ENCODE measurements at places on chromosomes 5 and 9.

- no peak for DNase-seq
Observed at GRCh38 chr5:97006454-97007060, 70.7 kb downstream of the LNPEP start.

DNA sequence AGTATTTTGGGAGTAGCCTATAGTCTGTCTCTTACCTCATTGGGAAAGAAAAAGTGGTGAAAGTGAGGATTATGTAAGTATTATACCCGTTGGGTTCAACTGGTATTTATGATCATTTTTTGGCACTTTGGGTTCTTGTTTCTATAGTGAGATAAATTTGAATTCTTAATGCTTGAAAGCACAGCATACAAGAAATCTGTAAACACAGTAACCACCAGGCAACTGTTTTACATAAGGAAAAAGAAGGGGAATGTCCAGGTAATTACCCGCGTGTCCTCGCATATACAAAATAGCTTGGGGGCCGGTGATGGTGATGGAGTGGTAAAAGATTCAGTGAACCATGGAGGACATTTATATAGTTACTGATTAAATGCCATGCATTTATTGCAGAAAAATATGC is 60.5 kb downstream of the BASP1 start:
- DNase-seq = no peak

- DNase-seq = no peak
Observed at GRCh38 chr5:73067213-73067612, 53.2 kb upstream of the TMEM171 start.

- no peak for DNase-seq
Observed at GRCh38 chr5:36447776-36448175, 146.1 kb upstream of the RANBP3L start.

DNA sequence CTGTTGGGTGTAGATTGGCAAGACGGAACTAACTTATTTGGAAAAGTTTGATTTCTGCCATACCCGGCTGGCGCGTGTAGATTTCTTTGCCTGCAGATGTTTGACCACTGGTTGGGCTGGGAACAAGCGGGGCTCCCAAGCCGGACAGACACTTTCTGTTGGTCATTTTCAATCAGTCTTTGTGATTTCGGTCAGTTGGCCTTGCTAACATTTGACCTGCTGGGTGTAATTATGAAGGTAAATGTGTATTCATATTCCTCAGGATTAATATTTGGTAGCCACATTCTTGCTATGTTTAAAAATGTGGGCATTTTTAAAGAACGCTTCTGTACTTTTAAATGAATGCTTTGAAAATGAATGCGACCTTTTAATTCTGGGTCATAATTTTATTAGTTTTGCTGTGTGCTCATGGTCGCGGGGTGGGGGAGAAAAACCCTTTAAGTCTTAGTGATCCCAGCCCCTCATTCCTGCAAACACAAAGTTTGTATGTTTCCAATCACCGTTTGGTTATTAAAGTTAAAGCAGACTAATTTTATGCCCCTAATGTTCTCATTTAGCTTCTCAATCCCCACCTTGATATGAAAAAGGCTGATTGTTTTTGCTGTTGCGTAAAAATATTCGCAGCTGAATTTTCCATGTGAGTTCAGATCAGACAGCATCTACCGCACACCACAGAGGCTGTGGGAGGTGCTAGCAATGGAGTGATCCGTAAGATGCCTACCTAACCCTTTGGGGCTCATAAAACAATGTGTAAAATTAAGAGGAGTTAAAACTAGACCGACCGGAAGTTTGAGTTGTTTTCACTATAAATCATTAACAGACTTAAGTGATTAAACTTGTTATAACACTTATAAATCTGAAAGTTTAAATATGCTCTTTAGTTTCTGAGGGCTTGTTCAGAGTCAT is 1.5 kb downstream of the RASGRF2 start:
- DNase-seq = no peak

- no peak for DNase-seq
Observed at GRCh38 chr5:59608745-59609144, 284.8 kb downstream of the PDE4D start.

DNA sequence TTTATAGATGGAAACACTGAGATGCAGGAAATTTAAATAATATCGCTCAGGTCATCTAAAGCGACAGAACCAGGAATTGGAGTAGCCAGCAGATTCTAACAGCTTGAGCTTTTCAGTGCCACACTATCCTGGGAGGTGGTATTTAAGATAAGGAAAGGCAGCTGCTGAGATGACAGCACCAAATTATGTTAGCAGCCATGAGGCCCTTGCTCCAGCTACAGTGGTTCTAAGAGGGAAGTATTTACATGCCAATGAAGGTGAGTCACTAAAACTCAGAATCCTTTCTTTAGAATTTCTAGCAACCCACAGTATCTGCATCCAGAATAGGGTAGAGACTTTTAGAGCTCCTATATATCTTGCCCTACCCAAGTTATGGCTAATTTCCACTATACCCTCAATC is 127.0 kb upstream of the VLDLR start:
- DNase-seq = no peak

- DNase-seq = no peak
Observed at GRCh38 chr9:14205463-14205862, 108.5 kb downstream of the NFIB start.

- no peak for DNase-seq
Observed at GRCh38 chr9:114465417-114465816, 39.9 kb downstream of the WHRN start.

DNA sequence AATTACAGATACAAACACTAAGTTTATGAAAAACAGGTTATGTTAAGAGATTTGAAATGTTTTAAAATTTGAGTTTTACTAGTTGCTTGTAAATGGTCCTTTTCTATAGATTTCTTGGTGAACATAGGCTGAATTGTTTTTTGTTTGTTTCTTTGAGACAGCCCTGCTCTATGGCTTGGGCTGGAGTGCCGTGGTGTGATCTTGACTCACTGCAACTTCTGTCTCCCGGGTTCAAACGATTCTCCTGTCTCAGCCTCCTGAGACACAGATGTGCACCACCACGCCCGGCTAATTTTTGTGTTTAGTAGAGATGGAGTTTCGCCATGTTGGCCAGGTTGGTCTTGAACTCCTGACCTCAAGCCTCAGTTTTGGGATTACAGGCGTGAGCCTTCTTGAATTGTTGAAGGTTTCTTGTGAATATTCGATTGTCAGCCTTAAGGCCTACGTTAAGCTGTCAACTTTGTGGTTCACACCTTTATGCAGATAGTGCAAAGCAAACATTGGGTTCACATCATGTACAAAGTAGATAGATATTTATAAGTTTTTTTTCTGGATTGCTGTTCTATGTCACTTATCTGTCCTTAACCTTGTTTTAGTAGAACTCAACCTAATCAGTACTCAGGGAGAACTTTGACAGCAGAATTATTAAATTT is 26.2 kb downstream of the UHRF2 start:
- DNase-seq = no peak

- DNase-seq = peak; percentile 14
Observed at GRCh38 chr9:124297551-124297901, 39.8 kb downstream of the NEK6 start.

- DNase-seq = peak; percentile 93
Observed at GRCh38 chr9:27333241-27334052, 36.5 kb upstream of the EQTN start.

DNA sequence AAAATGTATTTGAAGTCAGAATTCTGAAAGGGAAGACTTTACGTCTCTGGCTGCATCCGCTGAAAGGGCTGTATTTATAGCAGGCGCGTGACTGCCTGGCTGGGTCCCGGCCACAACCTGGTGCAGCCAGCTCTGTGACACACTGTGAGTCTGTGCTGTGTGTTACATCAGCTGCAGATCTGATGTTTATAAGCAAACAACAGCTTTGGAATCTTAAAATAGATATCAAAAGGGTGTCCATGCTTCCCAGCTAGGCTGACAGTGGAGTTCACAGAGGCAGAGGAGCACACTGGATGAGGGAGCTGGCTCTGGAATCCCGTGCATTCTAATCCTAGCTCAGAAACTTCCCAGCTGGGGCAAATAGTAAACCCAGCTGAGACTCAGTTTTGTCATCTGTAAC is 433.4 kb upstream of the BRINP1 start:
- peak; percentile 41 for DNase-seq

GRCh38 chr5:157109744-157110143 is 900 bp upstream of the HAVCR2 start:
- no peak for DNase-seq

DNA sequence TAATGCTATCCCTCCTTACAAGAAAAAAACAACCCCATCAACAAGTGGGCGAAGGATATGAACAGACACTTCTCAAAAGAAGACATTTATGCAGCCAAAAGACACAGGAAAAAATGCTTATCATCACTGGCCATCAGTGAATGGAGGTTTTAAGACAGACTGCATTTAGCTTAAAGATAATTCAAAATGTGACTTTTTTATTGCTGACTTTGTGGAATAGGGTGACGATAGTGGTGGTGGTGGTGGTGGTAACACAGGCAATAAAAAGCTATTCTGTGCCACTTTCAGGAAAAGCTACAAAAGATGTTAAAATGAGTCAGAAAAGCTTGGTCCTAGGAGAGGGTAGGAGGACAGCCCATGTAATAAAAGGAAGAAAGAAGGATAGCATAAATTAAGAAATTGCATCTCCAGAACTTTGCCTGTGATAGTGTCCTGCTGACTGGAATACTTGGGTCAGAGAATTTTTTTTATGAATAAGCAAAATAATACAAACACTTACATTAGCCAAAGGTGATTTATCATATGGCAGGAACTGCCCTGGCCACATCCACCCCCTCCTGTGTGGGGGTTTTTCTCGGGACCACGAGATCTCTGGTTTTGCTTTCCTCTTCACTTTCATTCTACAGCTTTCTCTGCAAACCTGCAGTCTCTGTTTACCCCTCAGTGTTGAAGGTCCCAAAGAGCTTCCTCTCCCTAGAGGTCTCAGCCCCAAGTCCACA is 186.7 kb downstream of the DRD1 start:
- no peak for DNase-seq

- DNase-seq = no peak
Observed at GRCh38 chr9:88694625-88695024, 159.6 kb downstream of the NXNL2 start.

GRCh38 chr5:138033386-138033808 is 518 bp upstream of the FAM13B start:
- DNase-seq = no peak

DNA sequence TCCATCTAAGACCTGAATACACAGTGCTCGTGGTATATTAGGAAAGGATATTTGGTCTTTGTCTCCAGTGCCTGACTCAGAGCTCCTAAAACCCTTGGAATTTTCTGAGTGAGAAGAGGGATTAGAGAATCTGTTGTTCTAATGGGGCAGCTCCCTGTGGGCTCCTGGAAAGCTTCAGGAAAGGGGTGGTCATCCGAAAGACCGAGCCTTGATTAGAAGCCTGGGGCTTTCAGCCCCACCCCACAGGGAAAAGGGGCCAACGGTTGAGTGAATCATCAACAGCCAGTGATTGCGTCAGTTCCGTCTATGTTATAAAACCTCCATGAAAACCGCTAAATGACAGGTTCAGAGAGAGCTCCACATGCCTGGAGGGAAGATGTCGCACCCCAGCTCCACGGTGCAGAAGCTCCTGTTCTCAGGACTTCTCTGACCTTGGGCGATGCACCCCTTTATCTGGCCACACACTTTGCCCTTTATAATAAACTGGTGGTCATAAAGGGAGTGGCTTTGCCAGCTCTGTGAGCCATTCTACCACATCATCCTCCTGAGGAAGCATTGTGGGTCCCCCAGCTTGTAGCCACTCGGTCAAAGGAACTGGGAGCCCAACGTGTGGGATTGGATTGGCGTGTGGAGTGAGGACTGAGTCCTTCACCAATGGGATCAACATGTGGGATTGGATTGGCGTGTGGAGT is 71.0 kb upstream of the ICE1 start:
- no peak for DNase-seq

GRCh38 chr9:125883565-125884217 is 136.5 kb downstream of the PBX3 start:
- DNase-seq = no peak

- DNase-seq = peak; percentile 74
Observed at GRCh38 chr5:86880785-86881492, 263.2 kb downstream of the COX7C start.

DNA sequence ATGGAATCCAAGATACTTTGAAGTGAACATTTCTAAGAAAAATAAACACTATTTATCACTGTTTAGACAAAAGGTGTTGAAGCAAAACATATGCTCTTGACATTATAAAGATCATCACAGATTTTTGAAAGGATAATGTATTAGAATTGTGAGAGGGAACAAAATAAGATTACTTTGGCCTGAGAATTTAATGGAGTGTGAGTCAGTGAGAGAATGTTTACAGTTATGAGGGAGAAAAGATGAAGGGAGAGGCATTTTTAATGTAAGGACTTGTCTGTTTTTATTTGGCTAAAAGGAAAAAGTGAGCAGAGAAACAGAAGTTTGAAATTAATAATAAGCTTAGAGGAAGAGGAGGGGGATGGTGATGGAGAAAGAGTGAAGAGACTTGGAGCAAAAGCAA is 1010.1 kb downstream of the EFNA5 start:
- no peak for DNase-seq
